Left lung (tissue), 14 donors: ENCODE measurements at places on chromosomes 4 and X. TPM values are rescaled to one million over a fixed set of nuclear protein-coding genes. Genes with fewer than 3 reads are reported as not detected.

Gene KLKB1
- total RNA-seq, result 0.15 TPM

Gene MUC7
- not detected for total RNA-seq

Gene S100G
- not detected for total RNA-seq

Gene VSIG4
- total RNA-seq, result 131 TPM

Gene GPR82
- 0.37 TPM for total RNA-seq
